HL-60 (cell line): ENCODE measurements at places on chromosomes 2 and 18.

- DNase-seq = no peak
These were observed 472.6 kb upstream of the KLHL29 start for GRCh38 chr2:22912398-22912797.

DNA sequence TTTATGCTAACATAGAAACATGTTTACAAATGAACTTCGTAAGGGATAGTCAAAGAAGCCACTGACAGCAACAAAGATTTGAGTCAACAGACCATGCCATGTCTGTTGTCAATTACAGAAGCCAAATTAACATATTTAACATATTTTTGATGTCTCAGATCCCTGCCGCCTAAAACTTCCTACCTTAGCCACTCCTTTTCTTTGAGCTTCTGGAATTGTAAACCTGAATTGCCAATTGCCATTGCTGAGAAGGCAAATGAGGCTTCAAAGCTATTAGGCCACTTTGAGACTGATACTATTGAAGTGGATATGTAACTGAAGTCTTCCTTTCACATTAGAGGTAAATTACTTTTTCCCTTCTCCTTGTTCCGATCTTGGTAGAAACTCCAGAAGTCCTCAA, 66.0 kb upstream of the DSEL start:
- DNase-seq = no peak

DNA sequence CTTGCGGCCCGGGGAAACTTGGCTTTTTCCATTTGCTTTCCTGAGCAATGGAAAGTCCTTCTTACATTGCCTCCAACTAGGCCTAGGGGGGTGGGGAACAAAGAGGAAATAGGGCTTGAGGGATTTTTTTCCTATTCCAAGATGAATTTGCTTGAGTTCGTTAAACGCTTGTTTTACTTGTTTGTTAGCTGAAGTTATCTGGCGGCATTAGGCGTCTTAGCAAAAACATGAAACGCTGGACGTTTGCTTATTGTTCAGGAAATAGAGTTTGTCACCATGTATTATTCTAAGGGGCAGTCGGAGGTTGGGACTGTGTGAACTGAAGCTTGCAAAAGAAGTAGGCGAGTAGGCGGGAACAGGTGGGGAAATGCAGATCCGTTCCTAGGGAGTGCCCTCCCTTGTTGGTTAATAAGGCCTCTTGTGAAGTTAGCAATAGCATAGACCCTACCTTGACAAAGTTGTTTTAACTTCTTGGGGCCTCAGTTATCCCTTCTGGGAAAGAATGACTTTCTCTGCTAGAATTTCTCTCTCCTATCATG, 1.9 kb downstream of the CABLES1 start:
- no peak for DNase-seq

DNA sequence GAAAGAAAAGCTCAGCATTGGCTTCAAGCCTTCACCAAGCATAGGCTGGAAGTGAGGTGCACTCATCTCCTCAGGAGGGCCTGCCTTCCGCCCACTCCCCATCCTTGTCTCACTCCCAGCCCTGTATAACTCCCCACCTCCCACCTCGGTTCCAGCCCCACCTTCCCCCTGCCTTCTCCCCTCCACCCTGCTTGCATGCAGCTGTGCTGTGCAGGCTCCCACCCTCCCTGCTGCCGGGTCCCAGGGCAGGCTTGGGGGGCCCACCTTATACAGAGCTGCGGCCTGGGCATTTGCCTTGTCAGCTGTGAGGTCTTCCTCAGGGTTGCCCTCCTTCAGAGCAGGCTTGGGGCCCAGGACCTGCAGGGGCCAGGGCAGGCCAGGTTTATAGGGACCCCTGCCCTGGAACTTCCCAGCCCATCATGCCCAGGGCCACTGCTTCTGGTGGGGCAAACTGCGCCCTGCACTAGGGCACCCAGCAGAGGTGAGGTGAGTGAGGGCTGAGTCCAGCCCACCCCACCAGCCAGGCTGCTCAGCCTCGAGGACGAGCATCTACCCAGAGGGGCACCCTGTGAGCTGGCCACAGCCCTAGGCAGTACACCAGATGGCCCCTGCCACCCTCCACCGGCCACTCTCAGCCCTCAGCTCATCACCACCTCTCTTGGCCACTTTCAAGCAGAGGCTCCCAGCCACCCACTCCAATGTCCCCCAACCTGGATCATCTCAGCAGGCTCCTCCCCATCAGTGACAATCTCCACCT, 11.6 kb downstream of the CAPG start:
- DNase-seq = no peak

DNA sequence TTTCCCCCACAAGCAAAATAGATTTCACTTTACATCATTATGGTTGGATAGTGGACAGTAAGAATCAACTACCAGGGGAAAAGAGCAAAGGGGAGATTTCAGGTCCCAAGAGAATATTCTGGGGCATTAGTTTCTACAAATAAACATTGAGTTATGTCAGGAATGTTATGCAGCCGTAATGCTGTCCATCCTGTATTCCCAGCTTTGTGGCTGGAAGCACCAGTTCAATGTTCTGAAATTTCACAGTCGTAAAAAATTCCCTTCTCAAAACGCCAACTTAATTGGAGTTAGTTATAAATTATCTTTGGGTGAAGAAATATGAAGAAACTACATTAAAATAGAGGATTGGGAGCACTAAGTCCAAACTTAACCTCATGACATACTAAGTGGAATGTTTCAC, 141.5 kb upstream of the FIGN start:
- no peak for DNase-seq

GRCh38 chr2:6945087-6945813, 28.0 kb downstream of the RNF144A start:
- DNase-seq = no peak

DNA sequence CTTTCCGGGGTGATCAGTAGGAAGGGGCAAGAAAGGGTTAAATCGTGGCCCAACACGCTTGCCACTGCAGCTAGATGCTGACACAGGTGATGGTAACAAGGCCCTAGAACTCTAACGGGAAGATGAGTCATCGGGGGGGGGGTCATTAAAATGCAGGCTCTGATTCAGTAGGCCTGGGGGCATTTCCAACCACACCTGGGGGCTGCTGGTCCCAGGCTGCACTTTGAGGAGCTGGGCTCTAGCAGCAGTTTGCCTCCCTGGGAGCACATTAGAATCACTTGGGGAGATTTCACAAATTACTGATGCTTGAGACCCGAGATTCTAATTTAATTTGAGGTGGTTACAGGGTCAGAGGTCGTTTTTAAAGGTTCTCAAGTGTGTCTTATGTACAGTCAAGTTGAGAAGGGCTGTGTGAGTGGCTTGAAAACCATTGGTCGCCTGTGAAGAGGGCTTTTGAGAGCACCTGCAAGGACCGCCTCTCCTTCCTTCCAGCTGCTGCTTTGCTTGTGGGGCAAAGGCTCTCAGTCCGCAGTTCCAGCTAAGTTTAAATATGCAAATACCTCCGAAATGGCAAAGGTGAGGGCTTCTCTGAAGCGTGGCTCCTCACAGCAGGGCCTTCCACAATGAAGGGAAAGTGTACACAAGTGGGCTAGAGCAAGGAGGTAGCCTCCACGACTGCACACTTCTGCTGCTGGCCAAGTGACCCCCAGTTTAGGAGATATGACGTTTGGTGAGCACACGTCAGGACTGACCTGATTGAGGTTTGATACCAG, 128.0 kb upstream of the MSH6 start:
- DNase-seq = no peak

GRCh38 chr2:128415779-128416061, 97.1 kb upstream of the HS6ST1 start:
- DNase-seq = no peak

- DNase-seq = no peak
These were observed 71.5 kb downstream of the TMEM247 start for GRCh38 chr2:46550686-46551404.
